ENCODE measurements at places on chromosomes 11 and 22.

DNA sequence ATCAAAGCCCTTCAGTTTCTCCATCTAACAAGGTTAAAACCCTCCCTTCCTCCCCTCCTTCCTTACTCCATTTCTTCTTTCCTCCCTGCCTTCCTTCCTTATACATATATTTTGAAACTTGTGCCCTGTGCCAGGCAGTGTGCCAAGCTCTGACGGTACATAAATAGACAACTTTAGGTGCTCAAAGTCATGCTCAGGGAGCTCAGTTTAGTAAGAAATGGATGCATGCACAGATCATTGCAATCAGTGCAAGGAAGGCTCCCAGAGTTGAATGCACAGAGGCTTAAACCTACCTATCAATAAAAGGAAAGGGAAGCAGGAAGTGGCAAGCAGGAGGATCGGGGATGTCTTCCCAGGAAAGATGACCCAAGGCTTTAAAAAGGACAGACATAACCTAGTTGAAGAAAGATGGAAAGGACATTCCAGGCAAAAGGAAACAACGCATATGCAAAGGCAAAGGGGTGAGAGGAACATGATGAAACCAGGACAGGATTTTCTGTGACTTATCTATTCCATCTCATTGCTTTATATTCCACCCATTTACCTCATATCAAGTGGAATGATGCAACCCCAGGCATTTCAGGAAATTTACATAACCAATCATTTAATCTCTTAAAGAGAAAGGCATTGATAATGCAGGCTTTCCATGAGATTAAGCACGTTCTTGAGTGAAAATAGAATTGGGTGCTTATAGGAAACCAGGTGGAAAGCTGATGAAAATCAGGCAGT is 13.2 kb downstream of the FZD4 start:
- DNase-seq = no peak

DNA sequence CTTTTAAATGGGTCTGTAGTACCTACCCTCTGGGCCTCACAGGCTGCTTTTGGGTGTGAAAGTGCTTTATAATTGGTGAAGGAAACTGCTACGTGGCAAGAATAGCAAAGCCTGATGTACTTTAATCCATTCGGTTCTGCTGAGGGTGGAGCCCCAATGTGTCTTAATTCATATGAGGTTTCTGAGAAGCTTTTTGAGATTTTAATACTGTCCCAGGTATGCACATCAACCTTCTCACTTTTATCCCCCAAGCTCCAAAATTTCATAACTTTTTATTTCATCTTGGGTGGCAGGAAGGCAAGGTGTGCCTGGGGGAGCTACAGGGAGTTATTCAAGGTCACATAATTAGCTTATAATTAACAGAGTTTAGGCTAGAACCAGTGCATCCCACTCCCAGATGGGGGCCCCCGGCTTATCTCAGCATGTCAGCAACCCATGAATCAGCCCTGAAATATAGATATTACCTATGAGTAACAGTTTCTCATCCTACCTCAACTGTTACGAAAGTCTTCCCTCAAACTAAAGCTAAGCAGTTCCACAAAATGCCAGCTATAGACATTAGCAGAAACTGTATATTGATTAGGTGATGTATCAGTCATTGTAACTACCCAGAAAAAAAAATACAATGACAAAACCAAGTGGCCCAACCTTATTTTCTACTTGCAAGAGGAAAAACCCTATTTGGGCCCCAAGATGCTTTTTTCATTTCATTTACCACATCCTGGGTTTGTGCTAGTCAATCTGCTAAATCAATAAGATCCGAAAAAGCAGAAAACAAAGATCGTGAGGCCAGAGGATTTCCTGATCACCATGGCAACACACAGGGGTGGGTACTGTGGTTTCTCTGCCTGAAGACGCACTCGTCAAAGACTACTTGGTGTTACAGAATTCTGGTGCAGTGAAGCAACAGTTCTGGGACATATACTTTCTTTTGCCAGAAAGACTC is 26.7 kb downstream of the CD44 start:
- no peak for DNase-seq

GRCh38 chr22:37234736-37235711 is 9.0 kb downstream of the RAC2 start:
- no peak for DNase-seq

DNA sequence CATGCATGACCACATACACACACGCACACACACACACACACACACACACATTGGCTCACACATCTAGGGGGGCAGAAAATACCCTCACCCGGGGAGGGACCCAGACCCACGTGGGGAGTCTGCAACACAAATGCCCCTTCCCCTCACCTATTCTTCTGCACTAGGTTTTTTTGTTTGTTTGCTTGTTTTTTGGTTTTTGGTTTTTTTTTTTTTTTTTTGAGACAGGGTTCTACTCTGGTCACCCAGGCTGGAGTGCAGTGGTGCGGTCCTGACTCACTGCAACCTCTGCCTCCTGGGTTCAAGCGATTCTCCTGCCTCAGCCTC is 28.4 kb downstream of the WEE1 start:
- no peak for DNase-seq

- no peak for DNase-seq
Measured at GRCh38 chr11:122741613-122742300, 86.2 kb downstream of the UBASH3B start.

- no peak for DNase-seq
Measured at GRCh38 chr11:64562723-64563351, 28.2 kb upstream of the SLC22A12 start.

DNA sequence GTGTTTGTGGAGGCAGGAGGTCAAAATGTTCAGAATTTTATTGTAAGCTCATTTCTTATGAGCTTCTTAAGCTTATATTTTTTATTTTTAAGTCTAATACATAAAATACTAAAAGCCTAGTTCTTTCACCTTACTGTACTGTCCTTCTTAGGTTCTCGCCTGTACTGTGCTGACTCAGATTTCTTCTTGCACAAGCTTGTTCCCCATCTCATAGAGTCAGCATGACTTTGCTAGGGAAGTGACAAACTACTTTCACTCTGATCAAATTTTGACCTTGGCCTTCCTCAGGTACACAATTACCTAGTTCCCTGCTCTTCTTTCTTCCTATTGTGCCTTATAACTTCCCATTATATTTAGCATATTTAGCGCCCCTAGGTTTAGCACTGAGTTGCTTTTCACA is 81.5 kb downstream of the STK33 start:
- DNase-seq = no peak

- no peak for DNase-seq
Measured at GRCh38 chr22:50691521-50691920, 18.9 kb downstream of the SHANK3 start.

DNA sequence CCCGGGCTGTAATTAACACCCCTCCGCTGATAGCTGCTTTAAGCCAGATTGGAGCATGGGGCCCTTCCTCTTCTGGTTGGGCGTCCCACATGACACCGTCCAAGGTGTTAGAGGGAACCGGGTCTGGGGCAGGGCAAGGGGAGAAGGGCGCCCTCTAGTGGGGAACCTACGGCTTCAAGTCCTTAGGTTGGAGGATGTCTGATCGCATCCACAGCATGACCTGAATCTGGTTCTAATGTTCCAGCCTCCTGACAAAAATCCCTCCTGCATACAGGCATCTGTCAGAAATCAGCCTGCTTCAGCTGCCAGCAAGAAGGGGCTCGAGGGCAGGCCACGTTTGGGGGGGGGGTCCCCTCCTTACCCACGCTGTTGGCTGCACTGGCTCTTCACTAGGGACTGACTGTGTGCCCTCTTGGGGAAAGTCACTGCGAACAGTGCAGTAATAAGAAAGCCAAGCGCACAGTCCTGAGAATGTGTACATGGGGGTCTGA is 94.2 kb upstream of the TBCEL start:
- peak; percentile 36 for DNase-seq

DNA sequence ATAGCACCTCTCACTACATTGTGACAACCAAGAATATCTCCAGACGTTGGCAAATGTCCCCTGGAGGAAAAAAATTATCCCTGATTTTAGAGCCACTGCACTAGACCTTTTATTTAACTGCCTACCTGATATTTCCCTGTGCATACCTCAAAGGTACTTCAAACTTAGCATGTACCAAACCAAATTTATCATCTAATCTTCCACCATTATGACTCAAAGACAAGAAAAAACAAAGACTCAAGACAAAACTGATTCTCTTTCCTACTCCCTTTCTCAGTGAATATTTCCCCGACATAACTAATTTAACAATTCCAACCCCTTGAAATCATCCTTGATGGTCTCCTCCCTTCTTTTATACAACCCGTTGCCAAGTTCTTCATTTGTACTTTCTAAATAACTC is 136.0 kb downstream of the CCDC81 start:
- DNase-seq = no peak

- DNase-seq = no peak
Measured at GRCh38 chr11:44258839-44259420, 51.0 kb downstream of the ALX4 start.
